ENCODE measurements at places on chromosomes 1 and 21.

- no peak for DNase-seq
These were observed 7.9 kb downstream of the MYOG start for GRCh38 chr1:203077956-203078355.

GRCh38 chr1:110159168-110159567 lies 8.9 kb downstream of the SLC6A17 start:
- no peak for DNase-seq

DNA sequence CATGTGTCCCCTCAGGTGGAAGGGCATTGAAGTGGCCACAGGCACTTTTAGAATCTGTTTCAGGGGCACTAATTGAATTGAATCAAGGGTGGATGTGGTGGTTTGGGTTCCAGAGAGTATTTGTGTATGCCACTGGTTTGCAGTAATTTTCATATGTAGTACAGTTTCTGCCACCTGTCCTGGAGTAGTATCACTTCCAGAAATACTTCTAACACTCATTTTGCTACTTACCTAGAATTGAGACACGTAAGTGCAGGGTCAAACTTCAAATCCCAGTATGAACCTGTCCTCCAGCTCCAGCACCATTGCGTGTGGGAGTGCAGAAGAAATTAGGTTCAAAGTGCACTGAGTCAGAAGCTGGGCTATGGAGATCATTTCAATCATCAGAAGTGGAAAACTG lies 26.8 kb downstream of the RSPH1 start:
- no peak for DNase-seq

DNA sequence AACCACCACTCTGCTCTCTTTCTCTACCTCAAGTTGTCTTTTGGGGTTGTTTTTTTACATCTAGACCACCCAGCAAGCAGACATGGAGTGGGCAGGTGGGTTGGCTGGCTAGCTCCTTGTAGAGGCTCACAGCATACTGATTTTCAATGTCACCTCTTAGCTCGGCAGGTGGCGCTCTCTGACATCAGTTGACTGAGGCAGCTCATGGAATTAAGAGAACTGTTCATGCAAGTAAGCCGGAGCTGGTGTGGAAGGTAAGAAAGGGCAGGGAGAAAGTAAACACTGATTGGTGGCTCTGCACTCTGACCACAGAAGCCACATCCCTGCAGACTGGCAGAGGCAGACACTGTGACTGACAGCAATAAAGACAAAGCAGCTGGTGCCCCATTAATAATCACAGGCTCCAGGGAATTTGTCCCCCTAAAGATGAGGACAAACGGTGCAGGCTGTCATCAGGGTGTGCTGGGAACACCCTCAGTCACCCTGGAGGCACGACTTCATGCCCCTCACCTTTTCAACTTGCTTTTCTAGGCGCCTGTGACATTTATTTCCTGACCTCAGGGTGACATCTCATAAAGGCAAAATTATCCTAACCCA lies 226.8 kb downstream of the LMX1A start:
- DNase-seq, result no peak

GRCh38 chr1:101006553-101006952 lies 19.0 kb downstream of the DPH5 start:
- no peak for DNase-seq

GRCh38 chr1:201269281-201269680 lies 14.0 kb upstream of the PKP1 start:
- DNase-seq, result no peak

GRCh38 chr1:121417325-121417923 lies 232.6 kb downstream of the SRGAP2C start:
- no peak for DNase-seq

DNA sequence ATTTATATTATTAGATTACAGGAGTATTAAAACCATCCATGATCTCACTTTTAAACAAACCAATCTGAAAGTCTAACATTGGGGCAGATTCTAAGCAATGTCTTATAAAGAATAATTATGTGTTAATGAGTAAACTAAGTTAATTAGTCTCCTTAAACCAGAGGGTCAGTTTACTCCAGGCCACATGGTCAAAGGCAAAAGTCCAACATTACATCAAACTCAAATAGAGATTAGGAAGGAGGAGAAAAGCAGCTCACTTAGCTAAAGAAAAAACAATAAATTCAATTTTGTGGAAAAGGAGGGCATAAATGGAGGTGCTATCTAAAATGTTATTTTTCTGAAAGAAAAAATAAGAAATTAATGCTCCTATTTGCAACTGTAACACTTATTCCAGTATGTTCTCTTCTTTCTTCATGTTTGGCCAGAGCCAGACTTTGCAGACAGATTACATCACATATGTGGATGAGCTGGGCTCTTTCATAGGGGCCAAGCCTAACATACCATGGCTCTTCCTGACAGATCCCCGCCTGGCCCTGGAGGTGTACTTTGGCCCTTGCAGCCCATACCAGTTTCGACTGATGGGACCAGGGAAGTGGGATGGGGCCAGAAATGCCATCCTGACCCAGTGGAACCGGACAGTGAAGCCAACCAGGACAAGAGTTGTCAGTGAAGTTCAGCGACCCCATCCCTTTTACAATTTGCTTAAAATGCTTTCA lies 24.3 kb upstream of the FMO2 start:
- no peak for DNase-seq

- DNase-seq, result no peak
These were observed 228.0 kb upstream of the TMEM51 start for GRCh38 chr1:14925336-14926136.

DNA sequence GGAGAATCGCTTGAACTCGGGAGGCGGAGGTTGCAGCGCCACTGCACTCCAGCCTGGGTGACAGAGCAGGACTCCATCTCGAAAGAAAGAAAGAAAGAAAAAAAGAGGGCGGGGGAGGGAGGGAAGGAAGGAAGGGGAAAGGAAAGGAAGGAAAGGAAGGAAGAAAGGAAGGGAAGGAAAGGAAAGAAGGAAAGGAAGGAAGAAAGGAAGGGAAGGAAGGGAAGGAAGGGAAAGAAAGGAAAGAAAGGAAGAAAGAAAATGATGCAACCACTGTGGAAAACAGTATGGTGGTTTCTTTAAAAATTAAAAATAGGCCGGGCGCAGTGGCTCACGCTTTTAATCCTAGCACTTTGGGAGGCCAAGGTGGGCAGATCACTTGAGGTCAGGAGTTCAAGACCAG lies 15.2 kb upstream of the RCAN3 start:
- no peak for DNase-seq

GRCh38 chr1:7560601-7561181 lies 210.4 kb upstream of the VAMP3 start:
- no peak for DNase-seq

GRCh38 chr1:47401761-47402160 lies 14.3 kb upstream of the FOXE3 start:
- no peak for DNase-seq

- DNase-seq, result no peak
These were observed 53.9 kb upstream of the ASPM start for GRCh38 chr1:197200272-197200899.

DNA sequence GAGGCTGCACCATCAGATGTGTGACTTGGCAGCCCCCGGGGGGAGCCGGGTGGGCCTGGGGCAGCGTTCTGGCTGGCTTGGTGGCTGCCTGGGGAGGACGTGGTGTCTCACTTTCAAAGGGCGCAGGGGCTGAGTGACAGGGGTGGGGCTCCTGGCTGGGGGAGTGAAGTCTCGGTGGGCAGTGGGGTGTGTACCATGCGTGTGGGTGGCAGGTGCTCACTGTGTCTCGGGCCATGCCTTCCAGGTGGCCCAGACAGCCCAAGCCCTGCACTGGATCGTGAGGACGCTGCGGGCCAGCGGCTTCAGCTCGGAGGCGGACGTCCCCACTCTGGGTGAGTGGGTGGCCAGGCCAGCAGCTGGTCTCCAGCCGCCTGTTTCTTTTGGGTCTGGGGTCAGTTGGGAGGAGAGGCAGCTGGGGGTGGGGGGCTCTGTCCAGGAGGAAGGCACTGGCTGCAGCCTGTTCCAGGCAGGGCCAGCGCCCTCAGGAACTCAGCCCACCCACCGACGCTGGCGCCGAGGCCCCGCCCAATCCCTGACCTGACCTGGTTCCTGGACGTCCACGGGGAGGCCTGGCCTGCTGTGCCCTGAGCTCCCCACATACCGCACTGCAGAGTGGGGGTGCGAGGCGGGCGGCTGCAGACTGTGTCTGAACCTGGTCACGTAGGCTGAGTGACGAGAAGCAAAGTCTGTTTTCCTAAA lies 30.6 kb upstream of the LRRC3 start:
- DNase-seq, result no peak

DNA sequence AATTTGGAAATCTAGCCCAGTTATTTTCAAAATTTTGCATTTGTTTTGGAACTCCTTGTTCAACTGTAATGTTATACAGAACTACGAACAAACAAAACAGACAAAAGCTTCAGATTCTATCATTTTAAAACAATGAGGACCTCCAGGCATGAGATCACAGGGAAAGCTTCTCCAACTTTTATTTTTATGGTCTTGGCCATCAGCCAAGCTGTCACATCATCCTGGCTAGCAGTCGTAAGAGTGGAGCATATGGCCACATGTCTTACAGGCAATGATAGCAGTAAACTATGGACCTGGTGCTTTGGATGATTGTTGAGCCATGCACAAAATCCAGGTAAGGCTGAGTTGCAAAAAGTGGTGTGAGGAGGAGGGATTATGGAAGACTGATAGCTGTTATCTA lies 299.6 kb downstream of the LMX1A start:
- DNase-seq, result no peak

- no peak for DNase-seq
These were observed 35.2 kb downstream of the TP73 start for GRCh38 chr1:3687504-3687903.

DNA sequence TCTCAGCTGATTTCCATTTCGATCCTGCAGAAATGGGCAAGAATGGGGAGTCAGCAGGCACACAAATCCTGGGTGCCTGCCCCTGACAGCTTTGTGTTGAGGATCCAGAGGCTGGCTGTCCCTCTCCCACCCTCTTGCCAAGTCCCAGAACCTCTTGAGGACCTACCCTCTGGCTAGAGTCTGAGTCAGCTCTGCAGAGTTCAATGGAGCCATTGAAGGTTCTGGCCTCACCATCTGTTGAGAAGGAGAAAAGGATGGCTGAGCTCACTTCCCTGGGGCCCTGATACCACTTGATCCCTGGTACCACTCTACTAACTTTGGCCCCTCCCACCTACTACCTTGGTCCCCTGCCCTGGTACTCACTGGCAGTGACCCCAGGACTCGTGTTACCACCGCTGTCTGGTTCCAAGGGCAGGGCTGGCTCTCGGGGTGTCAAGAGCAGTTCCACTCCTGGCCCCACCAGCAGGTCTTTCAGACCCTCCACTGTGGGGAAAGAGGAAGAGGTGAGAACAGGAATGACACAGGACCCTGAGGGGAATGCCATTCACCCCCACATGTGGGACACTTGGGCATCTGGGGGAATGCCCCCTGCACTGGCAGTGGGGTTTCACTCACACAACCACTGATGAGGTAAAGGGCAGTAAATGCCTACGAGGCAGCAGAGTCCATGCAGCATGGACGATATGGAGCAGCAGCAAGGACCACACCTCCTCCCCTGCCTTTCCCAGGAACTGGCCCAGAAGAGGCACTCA lies 10.5 kb downstream of the RXFP4 start:
- DNase-seq, result no peak

GRCh38 chr1:185045814-185046492 lies 595 bp downstream of the RNF2 start:
- DNase-seq, result no peak

GRCh38 chr21:34979383-34979782 lies 69.7 kb downstream of the RUNX1 start:
- no peak for DNase-seq

- DNase-seq, result no peak
These were observed 75.5 kb upstream of the RAB3GAP2 start for GRCh38 chr1:220347654-220348175.

DNA sequence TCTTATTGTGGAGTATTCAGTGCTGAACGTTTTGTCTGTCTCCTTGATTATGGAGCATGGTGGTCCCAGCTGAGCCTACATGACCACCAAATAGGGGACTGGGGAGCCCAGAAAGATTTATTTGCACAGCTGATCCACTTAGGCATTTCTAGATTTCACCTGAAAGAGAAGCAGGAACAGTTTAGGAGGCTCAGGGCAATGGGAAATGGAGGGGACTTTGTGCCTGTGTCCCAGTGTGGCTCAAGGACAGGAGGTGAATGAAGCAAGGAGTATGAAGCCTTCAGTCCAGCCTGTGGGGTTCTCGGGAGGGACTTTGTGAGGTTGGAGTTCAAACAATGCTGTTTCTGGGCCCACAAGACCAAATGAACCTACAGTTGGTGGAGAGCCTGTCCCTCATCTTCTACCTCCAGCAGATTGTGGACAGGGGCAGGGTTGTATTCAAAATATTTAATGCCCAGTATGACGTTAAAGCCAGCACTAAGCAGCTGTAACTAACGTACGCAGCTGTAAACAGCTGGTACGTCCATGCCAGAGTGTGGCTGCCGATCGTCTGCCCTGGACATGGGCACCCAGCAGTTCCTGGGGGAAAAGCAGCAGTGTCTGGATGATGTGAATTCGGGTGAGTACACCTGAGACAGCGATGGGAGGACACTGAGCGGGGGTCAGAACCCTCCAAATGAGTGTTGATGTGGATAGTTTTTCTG lies 164.9 kb upstream of the RAB4A start:
- no peak for DNase-seq

GRCh38 chr1:81781749-81782148 lies 19.0 kb upstream of the ADGRL2 start:
- no peak for DNase-seq

DNA sequence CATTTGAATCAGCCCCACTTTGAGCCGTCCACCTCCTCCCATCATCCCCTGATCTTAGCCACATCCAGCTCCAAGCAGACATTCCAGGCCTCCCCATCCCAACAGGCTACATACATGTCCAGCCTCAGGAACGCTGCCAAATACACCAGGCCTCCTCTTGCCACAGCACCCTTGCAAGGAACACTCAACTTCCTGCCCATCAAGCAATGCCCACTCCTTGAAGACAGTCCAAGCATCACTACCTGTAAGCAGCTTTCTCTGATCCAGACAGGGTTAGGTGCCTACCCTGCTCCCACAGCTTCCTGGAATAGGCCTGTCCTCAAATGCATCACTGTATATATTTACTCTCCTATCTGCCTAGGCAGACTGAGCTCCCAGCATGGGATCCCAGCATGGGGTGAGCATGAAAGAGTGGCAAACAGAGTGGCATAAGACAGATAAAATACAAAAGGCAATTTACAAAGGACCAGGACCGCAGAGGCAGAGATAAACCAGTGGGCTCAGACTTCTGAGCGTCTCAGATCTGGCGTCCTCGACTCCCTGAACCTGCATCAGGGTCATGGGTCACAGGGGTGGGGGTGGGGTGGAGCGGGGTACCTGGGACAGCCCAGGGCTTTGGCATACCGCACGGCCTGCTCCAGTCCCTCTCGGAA lies 816 bp downstream of the HYI start:
- no peak for DNase-seq

Data from stimulated activated CD4-positive, alpha-beta T cell treated with anti-CD3 and anti-CD28 coated beads, Interleukin-1b, Interleukin-23, amount 100 ng/mL, for 24 hours (primary cell).